ENCODE measurements at places on chromosomes 1 and 21.
A peak's percentile ranks its signal among the peaks of the same experiment; 100 is the strongest.

- no peak for DNase-seq
Observed at GRCh38 chr1:82844911-82845827, 1044.4 kb downstream of the ADGRL2 start.

DNA sequence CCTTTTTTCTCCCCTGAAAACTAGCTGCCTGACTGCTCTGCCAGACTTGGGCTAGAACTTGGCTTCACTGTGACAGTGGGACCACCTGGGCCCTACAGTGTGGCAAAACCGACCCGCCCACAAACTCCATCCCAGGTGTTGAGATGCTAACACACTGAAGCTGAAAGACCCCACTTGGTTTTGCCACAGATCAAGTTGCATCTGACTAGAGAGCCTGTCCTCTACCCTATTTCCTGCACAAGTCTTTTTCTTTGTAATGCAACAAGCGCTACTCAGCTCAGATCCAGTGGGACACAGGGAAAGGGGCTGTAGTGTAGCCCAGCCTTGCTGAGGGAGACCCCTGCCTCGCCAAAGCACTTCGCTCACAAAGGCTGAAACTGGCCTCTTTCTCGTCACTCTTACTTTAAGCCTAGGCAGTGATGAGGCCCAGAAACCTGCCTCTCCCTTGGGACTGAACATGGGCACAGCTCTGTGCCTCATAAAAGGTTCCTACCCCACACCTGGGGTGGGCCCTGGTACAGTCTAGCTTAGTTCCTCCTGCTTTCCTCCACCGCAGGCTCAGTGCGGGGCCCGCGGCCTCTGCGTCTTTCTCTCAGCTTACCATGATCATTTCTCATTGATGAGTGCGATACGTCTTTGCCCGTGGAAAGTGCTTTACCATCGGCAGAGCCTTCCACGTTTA lies 9.7 kb downstream of the ALPL start:
- no peak for DNase-seq

DNA sequence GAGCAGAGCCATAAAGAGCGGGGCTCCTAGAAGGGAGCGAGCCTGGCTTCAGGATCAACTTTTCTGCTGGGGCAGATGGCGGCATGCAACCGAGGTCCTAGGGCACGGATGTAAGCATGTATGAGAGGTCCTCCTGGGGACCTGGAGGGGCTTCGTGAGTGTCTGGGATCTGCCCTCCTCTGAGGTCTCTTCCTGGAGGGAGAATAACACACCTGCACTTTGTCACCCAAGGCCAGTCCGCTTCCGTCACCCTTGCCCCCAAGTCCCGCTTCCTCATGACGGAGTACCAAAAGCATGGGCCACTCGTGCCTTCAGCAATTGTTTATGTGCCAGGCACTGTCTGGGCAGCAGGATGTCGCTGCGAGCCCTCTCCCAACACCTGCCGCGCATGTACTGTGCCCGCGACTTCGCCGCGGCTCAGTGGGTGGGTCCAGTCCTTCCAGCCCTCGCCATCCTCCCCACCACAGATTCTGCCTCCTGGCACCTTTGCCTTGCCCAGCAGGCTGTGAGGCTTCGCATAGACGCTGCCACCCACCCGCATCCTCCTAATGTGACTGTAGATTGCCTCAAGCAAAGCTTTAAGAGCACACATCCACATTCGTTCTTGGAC lies 60.0 kb upstream of the TMPRSS2 start:
- no peak for DNase-seq

DNA sequence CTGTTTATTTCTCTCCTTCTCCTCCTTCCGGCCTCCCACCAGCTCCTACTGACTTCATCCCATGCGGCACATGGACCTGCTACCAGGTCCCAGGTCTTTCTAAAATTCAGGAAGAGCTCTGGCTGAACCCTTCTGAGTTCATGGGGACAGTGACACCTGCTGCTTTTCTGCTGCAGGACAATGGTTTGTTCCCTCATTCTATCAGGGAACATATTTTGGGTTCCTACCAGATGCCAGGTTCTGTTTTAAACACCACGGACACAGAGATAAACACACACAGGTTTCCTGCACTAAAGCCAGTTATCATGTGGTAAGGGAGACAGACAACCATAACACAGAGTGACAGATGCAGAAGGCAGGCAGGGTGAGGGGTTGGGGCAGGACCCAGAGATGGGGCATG lies 114.0 kb upstream of the RAB4A start:
- no peak for DNase-seq

DNA sequence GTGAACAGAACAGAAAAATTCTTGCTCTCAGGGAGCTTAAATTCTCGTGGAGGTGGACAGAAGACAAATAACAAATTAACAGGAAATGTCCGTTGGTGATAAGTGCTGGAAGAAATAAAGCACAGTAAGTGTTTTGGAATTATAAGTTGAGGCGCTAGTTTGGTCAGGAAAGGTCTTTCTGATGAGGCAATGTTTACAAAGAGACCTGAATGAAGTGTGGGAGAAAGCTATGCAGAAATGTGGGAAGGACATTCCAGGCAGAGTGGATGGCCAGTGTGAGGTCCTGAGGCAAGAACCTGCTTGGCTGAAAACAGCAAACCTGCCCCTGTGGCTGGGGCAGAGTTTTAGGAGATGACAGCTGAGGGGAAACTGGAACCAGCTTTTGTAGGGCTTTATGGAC lies 23.3 kb downstream of the NGF start:
- peak; percentile 50 for DNase-seq

DNA sequence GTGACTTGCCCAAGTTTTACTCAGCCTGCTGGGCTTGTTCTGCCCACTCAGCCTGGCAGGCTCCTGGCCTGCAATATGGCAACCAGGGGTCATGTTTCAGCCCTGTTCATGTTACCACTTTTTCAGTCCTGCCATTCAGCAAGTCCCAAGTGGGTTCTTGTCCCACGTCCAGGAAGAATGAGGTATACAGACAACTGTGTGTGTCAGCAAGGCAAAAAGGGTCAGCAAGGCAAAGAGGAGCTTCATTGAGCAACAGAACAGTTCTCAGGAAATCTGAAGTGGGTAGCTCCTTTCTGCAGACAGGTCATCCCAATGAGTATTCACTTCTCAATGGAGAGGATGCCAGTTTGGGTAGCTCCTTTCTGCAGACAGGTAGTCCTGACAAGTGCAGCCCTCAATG lies 1233.3 kb upstream of the B3GALT2 start:
- DNase-seq = no peak

DNA sequence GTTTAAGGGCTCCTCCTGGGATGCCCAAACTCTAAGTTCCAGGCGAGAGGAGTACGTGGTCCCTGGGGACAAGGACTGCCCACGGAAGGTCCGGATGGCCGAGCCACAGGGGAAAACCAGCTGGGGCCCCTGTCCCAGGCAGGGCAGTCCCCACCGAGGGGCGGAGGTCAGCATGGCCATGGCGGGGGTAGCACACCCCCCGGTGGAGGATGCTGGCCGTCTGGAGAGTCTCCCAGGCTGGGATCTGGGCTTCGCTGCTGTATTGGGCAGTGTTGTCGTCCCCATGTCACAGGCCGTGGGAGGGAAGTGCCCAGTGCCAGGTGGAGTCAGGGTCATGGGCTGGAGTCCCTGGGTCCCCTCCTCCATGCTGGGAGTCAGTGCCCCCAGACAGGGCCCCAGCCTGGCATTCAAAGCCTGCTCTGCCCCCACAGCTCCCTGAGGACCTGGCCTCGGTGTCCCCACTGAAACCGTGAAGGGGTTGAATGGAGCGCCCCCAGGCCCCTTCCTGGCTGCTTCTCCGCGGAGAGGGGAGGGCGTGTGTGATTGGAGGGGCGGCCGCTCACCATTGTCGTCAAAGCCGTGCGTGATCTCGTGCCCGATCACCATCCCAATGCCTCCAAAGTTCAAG lies 6.8 kb downstream of the PRXL2B start:
- DNase-seq = no peak

GRCh38 chr1:201374364-201374763 lies 3.1 kb downstream of the TNNT2 start:
- no peak for DNase-seq

- DNase-seq = no peak
Observed at GRCh38 chr1:222266223-222267196, 281.4 kb downstream of the HHIPL2 start.

GRCh38 chr1:8571200-8571984 lies 246.0 kb downstream of the RERE start:
- DNase-seq = peak; percentile 53

DNA sequence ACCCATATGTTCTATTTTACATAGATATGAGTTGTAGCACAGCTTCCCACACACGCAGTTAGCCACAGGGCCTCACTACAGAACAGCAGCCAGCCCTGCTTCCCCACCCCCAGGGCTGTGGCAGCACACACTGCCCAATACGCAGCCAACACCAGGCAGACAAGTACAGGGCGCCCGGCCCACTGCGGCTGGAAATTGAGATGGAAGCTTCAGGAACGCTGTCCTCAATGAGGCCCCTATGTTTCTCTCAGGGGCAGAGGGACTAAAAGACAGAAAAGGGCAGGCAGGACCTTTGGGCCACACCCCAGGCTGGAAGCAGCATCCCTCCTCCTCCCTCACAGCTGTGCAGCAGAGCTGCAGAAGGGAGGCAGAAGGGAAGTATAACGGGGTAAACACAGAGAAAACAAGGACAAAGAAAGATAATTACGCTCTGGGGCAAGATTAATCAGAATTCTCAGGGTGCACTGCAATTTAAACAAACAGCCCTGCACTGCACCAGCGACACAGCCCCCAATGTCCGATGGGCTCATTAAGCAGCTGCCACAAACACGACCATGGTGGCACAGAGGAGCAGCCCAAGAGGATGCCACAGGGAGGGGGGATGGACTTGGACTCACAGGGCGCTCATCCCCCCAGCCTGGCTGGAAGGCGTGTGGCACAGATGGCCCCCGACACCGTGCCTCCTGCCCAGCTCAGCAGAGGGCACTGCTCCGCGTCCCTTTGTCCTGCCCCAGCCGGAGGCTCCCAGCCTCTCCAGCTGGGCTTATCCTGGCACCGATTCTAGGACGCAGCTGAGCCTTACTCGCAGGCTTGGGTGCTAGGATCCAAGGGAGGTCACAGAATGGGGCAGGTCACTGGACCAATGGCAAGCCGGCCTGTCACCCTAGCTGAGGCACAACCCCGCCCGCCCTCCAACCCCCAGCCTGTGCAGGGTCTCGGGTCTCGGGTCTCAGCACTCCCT lies 14.2 kb downstream of the WDR4 start:
- no peak for DNase-seq

- no peak for DNase-seq
Observed at GRCh38 chr1:106675558-106675957, 380.9 kb upstream of the PRMT6 start.

- no peak for DNase-seq
Observed at GRCh38 chr1:171367436-171367835, 53.5 kb downstream of the FMO4 start.

GRCh38 chr1:24228311-24228710 lies 41.2 kb upstream of the IFNLR1 start:
- DNase-seq = no peak

DNA sequence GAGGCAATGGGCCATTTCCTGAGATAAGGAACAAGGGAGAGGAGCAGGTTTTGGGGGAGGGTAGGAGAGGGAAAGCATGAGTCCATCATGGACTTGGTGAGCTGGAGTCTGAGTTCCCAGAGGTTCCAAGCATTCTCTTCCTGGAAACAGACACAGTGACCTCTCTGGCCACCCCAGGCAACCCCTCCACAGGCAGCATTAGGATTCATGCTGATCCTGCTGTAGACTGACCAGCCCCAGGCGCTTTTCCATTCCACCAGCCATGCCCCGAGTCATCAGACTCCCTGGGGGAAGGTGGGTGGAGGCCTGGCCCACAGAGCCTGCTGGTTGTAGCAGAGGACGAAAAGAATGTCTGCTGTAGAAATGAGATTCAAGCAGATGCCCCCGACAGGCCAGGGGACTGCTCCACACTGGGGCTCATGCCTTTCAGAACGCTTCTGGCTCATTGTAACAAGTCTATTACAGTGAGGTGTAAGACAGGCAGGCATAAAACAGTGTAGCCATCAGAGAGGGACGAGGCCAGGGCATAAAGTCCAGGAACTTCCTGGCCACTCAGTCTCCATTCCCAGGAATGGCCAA lies 52.2 kb downstream of the KCND3 start:
- DNase-seq = no peak

DNA sequence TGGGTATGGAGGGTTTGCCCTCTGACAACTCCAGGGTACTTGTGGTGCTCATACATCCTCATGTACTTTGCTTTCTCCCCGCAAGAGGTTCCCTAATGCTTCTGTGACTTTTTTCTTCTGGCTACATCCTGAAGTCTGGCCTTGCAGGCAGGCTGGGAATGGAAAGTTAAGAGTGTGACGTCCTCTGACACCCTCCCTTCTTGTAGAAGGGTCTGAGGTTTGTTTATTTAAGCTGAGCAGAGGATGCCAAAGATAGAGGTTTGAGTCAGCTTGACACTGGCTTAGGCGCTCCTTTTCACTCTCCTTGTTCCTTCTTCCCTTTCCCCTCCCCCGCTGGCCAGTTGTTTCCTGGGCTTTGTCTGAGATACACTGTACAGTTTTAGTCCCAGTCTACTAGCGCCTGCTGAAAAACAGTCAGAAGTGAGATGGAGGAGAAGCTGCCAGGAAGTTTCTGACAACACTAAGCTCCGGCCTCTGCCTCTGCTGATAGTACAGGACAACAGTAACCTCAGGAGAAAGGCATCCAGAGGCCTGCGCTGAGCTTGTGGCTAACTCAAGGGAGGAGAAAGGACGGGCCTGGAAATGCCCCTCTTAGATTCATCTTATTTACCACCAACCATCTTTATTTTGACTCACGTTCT lies at the start of gene MACF1:
TSS of gene MACF1 (plus strand) at position 255 of the 641 bp plus-strand sequence. CDS start at position 583, 328 bp downstream.
- peak; percentile 92 for DNase-seq

DNA sequence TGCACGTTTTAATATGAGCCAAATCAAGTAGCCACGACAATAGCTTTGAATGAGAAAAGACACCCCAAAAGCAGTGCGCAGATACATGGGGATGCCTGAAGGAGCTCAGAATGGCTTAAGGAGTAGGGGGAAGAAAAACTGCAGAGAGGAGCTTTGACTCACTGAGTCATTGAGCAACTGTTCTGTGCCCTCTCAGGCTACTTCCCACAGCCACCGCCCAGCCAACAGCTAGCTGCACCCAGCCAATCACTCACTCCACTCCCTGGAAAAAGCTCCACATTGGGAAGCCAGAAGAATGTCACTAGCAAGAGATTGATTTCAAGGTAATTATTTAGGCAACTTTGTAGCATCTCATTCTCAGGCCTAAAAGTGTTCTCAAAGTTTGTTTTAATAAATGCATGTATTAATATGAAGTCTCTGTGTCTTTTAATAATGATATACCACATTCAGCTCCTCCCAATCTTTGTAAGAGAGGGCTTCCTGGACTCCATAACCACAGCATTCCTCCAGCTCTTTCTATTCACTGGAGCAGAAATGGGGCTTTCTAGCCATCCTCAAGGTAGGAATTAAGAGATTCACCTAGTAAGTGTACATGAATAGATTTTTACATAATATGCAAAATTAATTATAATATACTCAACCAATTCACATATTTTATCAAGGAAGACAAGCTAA lies 16.8 kb downstream of the DUSP10 start:
- peak; percentile 62 for DNase-seq

GRCh38 chr1:6359216-6360116 lies 34.1 kb downstream of the ACOT7 start:
- DNase-seq = peak; percentile 30

- peak; percentile 51 for DNase-seq
Observed at GRCh38 chr1:55559161-55559611, 344.0 kb upstream of the USP24 start.

- no peak for DNase-seq
Observed at GRCh38 chr1:1132956-1133750, 17.3 kb upstream of the C1orf159 start.

GRCh38 chr1:107169615-107170014 lies 28.8 kb downstream of the NTNG1 start:
- DNase-seq = peak; percentile 15

GRCh38 chr1:8197493-8198282 lies 120.2 kb upstream of the SLC45A1 start:
- DNase-seq = peak; percentile 86
